Stimulated activated CD4-positive, alpha-beta T cell treated with anti-CD3 and anti-CD28 coated beads, Interleukin-1b, Interleukin-23, amount 100 ng/mL, for 1 hour (primary cell): ENCODE measurements at places on chromosomes 13 and 19.

DNA sequence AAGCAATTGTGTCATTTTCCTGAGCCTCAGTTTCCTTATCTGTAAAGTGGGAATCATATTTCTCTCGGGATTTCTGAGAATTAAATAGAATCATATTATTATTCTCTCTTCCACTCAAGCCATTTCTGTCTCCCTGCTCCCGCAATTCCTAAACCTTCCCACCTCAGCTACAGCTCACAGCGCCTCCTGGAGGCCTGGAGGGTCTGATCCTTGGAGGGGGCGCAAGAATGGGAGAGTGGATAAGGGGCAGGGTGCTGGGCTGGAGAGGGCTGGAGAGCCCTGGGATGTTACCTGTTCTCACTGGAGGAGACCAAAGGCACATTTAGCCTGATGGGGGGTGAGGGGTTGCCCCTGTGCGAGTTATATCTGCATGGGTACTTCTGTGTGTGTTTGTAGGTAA, 31.1 kb upstream of the CYP2S1 start:
- no peak for DNase-seq

- no peak for DNase-seq
Observed at GRCh38 chr13:90502762-90503161, 844.7 kb upstream of the MIR17HG start.

GRCh38 chr13:94119360-94119936, 360.0 kb downstream of the DCT start:
- no peak for DNase-seq

DNA sequence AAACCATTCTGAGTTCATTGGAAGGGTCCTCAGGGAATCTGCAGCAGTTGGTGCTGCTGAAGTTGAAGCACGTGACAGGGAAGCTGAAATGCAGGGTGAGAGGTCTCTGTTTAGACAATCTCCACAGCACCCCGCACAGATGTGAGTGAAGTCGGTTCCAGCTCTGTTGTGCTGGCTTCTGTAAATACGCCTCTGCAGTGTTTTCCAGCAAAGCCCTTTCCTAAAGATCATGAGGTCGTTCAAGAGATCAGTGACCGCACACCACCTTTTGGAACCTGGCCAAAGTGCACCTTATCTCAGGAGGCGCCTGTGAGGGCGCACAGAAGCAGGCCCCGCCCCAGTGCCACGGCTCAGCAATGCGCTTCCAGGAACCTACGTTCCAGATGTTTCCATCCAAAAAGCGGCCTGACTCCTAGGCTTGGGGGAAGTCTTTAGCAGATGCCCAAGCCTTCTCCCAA, 10.8 kb downstream of the CUL4A start:
- DNase-seq: no peak

DNA sequence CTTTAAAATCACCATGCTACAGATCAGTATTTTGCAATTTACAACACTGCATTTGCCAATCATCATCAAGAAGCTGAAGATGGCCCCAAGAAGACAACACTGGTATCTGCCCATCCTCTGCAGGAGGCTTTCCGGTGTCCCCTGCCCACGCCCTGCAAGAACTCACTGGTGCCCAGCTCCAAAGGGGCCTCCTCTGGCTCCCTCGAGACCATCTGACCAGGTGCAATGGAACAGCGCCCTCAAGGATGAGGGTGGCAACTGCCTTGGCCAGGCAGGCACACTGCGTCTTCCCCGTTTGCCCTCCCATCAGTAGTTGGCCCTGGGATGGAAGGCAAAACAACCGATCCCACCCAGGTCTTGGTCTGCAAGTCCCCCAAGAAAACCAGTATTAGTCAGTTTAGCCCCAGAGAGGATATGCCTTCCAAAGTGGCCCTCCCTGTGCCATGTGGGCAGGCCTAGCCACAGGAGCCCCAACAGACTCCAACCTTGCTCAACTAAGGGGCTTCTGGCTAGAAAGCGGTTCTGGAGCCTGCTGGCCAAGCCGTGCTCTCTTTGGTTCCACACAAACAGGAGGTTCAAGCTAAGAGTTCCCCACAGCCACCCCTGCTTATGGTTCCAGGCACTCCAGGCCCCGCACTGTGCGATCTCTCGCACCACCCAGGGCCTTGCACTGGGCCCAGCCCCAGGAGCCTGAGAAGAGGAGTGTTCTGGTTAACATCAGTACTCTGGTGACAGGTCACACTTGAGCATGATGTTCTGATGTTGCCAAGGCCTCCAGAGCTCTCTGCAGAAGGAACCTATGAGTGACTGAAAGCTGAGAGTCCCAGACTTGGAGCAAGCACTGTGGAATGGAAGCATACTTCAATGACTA, 4.7 kb downstream of the PCID2 start:
- DNase-seq: no peak

DNA sequence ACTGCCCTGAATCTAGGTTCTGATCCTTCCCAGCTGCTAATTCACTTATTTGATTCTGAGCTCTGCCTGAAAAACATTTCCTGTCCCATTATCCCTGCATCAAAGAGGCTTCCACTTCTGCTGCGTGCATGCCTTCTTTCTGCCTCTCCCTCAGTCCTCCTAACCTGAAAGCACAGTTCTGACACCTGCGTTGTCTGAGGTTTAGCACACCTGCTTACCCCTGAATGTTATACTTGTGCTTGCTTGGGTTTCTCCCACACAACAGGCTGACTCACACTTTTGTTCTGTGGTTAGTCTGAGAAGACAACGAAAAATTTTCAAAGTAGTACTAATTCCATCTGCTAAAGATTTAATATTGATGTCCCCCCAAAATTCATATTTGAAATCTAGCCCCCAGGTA, 3.1 kb upstream of the SOHLH2 start:
- no peak for DNase-seq

- DNase-seq: no peak
Observed at GRCh38 chr19:17418710-17419109, 1.1 kb upstream of the MVB12A start.

- DNase-seq: no peak
Observed at GRCh38 chr13:68608147-68608546, 1378.0 kb upstream of the PCDH9 start.

GRCh38 chr13:95100525-95101433, 200.5 kb downstream of the ABCC4 start:
- DNase-seq: no peak

DNA sequence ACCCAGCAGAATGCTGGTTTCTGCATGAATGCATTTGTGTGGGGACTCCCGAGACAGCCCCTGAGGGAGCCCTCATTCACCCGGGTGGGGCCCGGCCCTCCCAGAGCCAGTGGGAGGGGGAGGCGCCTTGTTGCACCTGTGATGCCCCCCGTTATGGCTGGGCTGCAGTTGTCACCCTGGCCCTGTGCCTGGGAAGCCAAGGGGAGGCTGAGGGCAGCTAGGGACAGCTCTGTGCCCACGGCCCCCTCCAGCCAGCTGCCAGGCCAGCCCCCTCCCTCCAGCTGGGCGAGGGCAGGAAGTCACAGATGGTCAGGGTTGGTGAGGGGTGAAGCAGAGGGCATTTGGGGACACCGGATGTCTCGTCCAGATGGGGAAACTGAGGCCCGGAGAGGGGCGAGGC, 26.1 kb downstream of the NFIC start:
- DNase-seq: no peak

DNA sequence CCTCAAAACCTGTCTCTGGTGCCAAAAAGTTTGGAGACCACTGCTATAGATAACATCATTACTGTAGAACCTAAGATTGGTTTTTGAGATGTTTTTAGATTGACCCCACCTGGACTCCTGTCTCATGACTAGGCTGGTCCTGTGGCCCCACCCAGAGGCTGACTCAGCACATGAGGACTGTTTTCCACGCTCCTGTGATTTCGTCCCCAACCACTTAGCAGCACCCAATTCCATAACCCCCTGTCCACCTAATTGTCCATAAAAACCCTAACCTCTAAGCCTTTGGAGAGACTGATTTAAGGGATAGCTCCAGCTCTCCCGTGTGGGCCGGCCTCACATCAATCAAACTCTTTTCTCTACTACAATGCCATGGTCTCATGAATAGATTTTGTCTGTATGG, 25.6 kb upstream of the GAS6 start:
- no peak for DNase-seq

GRCh38 chr19:51726049-51726448, 2.3 kb upstream of the HAS1 start:
- DNase-seq: no peak

DNA sequence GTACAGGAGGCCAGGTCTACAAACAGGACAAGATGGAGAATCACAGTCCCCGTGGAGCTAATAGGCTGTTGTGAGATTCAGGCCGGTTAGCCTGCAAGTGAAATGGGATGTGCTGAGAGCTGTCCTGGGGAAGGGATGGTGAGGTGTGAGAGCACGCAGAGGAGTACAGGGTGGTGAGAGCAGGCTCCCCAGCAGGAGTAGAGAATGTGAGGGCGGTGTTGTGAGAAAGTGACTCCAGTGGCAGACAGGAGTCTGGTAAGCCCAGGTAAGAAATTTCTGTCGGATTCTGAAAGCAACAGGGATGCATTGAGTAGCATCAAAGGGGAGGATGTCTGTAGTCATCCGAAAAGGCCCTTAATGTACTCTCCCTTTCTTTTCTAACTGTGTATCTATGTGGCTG, 50.7 kb upstream of the GPR183 start:
- DNase-seq: no peak

DNA sequence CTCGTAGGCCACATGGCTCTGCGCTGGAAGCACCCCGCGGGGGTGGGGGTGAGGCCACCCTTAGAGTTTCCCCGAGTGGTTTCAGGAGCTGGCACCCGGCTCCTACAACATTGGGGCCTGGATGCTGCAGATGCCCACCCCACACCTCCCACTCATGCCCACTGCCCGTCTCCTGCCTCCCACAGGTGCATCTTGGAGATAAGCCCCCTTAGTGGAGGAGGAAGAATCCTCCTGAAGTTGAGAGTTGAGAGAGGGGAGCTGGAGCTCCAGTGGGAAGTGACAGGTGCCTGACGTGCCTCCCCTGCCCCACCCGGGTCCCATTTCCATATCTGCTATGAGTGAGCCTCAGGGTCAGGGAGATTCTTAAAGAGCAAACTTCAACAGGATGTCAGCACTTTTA, 341.3 kb downstream of the TEX29 start:
- DNase-seq: no peak

GRCh38 chr13:51630288-51630615, 46.0 kb downstream of the WDFY2 start:
- no peak for DNase-seq

- no peak for DNase-seq
Observed at GRCh38 chr13:30871588-30872275, 34.3 kb upstream of the MEDAG start.

DNA sequence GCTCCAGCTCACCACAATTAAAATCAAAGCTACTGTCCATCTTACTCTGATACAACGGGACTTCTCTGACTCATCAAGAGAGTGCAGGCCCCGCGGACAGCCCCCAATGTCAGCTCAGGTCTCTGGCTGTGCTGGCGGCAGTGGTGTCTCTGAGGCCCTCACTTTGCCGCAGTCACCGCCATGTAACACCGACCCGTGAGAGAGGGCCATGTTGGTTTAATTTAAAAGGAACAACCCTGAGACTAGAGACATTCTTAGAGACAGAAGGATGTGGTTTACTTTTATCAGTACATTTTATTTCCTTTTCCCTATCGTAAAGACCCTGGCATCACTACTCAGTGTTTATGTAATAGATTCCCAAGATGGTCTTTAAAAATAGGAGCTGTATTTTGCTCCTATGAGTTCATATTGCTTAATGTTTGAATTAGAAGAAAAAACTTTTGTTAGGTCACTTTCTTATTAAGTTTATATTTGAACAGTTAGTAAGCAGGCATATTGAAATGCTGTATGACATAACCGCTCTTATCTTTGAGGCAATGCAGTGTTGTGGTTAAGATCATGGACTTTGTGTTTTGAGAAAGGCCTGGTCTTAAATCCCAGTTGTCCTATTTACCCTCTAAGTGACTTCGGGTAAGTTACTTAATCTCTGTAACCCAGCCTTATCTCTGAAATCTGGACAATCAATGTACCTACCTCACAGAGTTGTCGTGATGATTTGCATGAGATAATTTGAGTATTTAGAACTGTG, 23.4 kb downstream of the DGKH start:
- DNase-seq: no peak

GRCh38 chr19:43286096-43286495, 16.8 kb upstream of the PSG9 start:
- no peak for DNase-seq

DNA sequence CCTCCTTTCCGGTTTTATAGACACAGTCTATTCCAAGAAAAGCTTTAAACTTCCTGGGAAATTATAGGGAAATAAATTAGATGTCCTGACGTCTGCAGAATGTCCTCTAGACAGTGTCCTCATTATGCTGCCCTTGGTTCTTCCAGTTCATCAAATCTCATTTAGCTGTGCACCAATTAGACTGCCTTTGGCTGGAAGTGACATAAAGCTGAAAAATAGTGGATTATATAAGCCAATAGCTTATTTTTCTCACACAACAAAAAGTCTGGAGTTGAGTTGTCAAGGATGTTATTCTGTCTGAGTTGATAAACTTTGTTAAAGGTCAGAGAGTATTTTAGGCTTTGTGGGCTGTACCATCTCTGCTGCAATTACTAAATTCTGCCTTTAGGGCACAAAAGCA, 314.8 kb upstream of the TMTC4 start:
- DNase-seq: no peak

DNA sequence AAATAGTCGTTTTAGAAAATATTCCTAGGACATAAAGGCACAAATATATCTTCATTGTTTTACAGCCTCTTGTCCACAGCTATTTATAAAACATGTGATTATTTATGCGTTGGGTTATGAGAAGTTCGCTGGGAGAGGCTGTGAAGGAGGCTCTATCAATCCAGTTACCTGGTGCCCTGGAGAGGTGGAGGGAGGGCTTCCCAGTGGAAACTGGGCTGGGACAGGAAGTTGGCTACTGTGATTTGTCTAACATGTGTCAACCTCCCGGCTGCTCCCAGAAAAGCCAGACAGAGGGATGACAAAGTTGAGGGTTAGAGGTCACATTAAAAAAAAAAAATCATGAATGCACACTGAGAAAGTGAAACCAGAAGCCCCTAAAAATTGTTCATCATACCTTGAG, 346.5 kb downstream of the ZNF536 start:
- no peak for DNase-seq

- no peak for DNase-seq
Observed at GRCh38 chr13:39486758-39487157, 116.2 kb downstream of the LHFPL6 start.

DNA sequence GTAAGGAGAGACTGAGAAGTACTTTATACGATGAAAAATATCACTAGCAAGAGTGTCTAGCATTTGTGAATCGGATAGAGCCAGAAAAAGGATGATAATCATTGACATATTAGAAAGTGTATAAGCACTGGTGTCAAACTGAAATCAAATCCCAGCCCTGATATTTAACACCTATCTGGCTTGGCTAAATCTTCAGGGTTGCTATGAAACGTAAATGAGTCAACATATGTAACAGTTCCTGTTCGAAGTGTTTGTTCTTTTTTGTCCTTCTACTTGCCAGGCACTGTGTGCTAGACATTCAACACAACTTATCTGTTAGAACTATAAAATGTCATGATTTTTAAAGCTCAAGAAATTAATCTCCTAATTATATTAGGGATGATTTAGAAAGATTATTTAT, 40.8 kb downstream of the SERPINE3 start:
- DNase-seq: no peak

DNA sequence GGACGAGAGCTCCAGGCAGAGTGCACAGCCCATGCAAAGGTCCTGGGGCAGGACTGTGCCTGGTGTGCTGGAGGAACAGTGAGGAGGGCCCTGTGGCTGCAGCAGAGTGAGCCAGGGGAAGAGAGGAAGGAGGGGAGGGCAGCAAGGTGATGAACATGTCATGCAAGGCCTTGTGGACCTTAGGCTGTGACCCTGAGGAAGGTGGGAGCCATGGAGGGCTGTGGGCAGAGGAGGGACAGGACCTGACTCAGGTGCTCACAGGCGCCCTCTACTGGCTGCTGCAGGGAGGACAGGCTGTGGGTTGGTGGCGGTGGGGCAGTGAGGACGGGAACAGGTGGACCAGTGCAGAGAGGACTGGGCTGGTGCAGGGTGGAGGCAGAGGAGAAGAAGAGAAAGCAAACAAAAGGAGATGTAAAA, 170.3 kb downstream of the PTPRS start:
- DNase-seq: no peak
